Progenitor cell of endocrine pancreas (in vitro differentiated cells): ENCODE measurements at places on chromosomes 4 and X. TPM values are rescaled to one million over a fixed set of nuclear protein-coding genes. Genes with fewer than 3 reads are reported as not detected.

HNRNPD gene
- 400 and 416 TPM in 2 replicates for total RNA-seq

F11 gene
- total RNA-seq: 0.51 and 0.53 TPM in 2 replicates

ANAPC4 gene
- 39.5 and 48.4 TPM in 2 replicates for total RNA-seq

ADH1A gene
- 5.6 TPM in 2 replicates for total RNA-seq

PLAC1 gene
- not detected in 2 replicates for total RNA-seq

HELT gene
- total RNA-seq: not detected in 2 replicates

GRCh38 chr4:169492436-169493163, 119.8 kb downstream of the NEK1 start:
- no peaks in the 10 kb centered on the region for H3K27me3 ChIP-seq
- H3K36me3 ChIP-seq: peaks cover 19% of the 10 kb centered on the region
- H3K4me3 ChIP-seq: no peak overlapping the region
- DNase-seq: no peak

- peaks cover 35% of the 10 kb centered on the region for H3K4me1 ChIP-seq
- H3K27ac ChIP-seq: peak overlapping the region; percentile 88
- no peaks in the 10 kb centered on the region for H3K36me3 ChIP-seq
- H3K4me3 ChIP-seq: peak overlapping the region; percentile 92
- peaks cover 17% of the 10 kb centered on the region for H3K27me3 ChIP-seq
Observed at GRCh38 chrX:149630681-149631233, 835 bp downstream of the TMEM185A start.

DNA sequence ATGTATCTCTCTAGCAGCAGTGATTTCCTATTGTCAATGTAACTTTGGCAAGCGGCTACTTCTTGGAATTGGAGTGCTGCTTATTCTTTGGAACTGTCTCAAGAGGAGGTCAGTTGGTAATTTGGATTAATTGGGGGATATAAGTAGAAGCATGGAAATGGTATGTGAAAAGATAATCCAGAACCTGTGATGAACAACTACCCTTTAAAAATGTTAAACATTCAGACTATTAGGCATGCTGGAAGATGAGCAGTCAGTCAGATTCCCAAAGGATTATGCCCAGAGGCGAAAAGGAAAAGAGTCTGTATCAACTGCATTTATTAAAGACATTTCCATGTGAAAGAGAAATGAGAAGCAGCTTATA, 62.5 kb downstream of the SEC24D start:
- no peaks in the 10 kb centered on the region for H3K36me3 ChIP-seq
- no peak for DNase-seq
- no peaks in the 10 kb centered on the region for H3K27me3 ChIP-seq
- H3K27ac ChIP-seq: no peak overlapping the region

DNA sequence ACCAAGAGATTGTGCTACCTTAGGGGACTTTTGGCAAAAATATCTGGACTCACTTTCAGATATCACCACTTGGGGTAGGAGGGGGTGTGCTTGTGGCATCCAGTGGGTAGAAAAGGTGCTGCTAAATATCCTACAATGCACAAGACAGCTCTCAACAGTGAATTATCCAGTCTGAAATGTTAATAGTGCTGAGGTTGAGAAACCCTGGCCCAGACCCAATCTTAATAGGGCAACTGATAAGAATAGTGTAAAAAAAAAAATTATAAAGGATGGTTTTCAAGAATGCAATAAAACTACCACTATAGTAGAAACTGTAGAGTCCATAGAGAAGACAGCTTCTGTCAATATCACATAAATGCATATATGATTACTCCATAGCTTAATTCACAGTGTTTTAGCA, 185.5 kb downstream of the ZNF330 start:
- H3K4me3 ChIP-seq: no peak overlapping the region
- no peaks in the 10 kb centered on the region for H3K36me3 ChIP-seq
- H3K4me1 ChIP-seq: peaks cover 3% of the 10 kb centered on the region

DNA sequence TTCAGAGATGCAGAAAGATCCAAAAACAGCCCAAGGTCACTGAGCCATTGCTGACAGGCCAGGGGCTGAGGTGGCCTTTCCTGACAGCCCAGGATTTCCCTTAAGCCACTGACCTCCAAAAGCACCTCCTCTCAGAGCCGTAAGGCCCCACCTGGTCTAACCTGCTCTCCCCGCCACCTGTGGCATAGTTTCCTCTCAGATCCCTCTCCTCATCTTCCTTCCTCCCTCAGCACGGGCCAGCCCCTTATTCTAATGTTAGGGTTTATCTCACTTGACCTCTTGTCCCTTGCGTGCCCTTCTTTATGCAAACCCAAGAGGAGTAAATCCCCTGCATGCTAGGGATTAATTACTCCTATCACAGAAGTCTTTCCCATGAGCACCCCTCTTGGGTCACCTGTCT, 113.0 kb downstream of the RBM47 start:
- H3K27ac ChIP-seq: peak overlapping the region; percentile 96
- peaks cover 39% of the 10 kb centered on the region for H3K4me1 ChIP-seq
- no peaks in the 10 kb centered on the region for H3K27me3 ChIP-seq
- DNase-seq: no peak
- no peaks in the 10 kb centered on the region for H3K36me3 ChIP-seq
- H3K4me3 ChIP-seq: no peak overlapping the region

DNA sequence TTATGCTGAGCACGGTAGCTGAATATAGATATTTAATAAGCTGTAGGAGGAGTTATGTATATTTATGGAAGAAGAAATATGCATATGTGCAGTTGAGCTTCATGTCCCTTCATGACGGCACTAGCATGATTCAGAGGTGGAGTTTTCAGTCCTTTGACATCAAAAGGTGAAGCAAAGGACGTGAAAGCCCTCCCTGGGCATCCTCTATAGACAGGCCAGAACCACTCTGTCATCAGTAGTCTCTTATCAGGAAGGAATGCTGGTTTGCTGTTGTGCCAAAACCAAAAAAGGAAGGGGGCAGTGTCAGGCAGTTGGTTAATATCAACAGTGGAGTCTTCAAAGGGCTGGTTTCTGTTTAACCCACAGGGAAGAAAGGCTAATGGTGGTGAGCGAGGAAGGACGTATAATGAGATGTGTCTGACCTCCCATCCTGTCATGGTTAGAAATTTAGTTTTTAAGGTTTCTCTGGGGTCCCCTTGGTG, 23.5 kb upstream of the IL2 start:
- H3K27me3 ChIP-seq: no peaks in the 10 kb centered on the region
- no peak overlapping the region for H3K4me3 ChIP-seq
- no peak overlapping the region for H3K27ac ChIP-seq
- no peaks in the 10 kb centered on the region for H3K36me3 ChIP-seq

GRCh38 chrX:101265869-101266428, 25.2 kb downstream of the TAF7L start:
- no peaks in the 10 kb centered on the region for H3K36me3 ChIP-seq
- no peaks in the 10 kb centered on the region for H3K27me3 ChIP-seq
- H3K27ac ChIP-seq: no peak overlapping the region
- DNase-seq: no peak

GRCh38 chr4:37816006-37816405, 10.5 kb upstream of the PGM2 start:
- H3K27me3 ChIP-seq: no peaks in the 10 kb centered on the region
- H3K36me3 ChIP-seq: peaks cover 4% of the 10 kb centered on the region
- H3K4me3 ChIP-seq: no peak overlapping the region
- DNase-seq: no peak
- H3K4me1 ChIP-seq: peaks cover 3% of the 10 kb centered on the region

- H3K27ac ChIP-seq: no peak overlapping the region
- H3K4me1 ChIP-seq: peaks cover 34% of the 10 kb centered on the region
- H3K36me3 ChIP-seq: no peaks in the 10 kb centered on the region
- peaks cover 4% of the 10 kb centered on the region for H3K27me3 ChIP-seq
- peak; percentile 56 for DNase-seq
- H3K4me3 ChIP-seq: no peak overlapping the region
Observed at GRCh38 chr4:18689308-18690115, 668.0 kb upstream of the LCORL start.

- no peaks in the 10 kb centered on the region for H3K36me3 ChIP-seq
- no peak overlapping the region for H3K27ac ChIP-seq
- no peak for DNase-seq
- peaks cover 12% of the 10 kb centered on the region for H3K4me1 ChIP-seq
- no peak overlapping the region for H3K4me3 ChIP-seq
Observed at GRCh38 chr4:111453216-111453615, 692.0 kb upstream of the FAM241A start.

GRCh38 chrX:9596837-9597236, 132.0 kb downstream of the TBL1X start:
- H3K4me3 ChIP-seq: no peak overlapping the region
- DNase-seq: no peak
- no peak overlapping the region for H3K27ac ChIP-seq
- no peaks in the 10 kb centered on the region for H3K4me1 ChIP-seq

GRCh38 chrX:20350596-20350995, 83.9 kb upstream of the RPS6KA3 start:
- H3K4me3 ChIP-seq: no peak overlapping the region
- H3K36me3 ChIP-seq: no peaks in the 10 kb centered on the region

- peaks cover 3% of the 10 kb centered on the region for H3K36me3 ChIP-seq
- DNase-seq: no peak
- H3K27ac ChIP-seq: peak overlapping the region; percentile 15
- peaks cover 3% of the 10 kb centered on the region for H3K27me3 ChIP-seq
Observed at GRCh38 chr4:110139815-110140214, 58.6 kb downstream of the ELOVL6 start.

- DNase-seq: no peak
- no peaks in the 10 kb centered on the region for H3K4me1 ChIP-seq
- H3K36me3 ChIP-seq: no peaks in the 10 kb centered on the region
- H3K27me3 ChIP-seq: peaks cover 71% of the 10 kb centered on the region
- H3K27ac ChIP-seq: no peak overlapping the region
Observed at GRCh38 chrX:131054906-131055305, 3.2 kb upstream of the ARHGAP36 start.

- peaks cover 8% of the 10 kb centered on the region for H3K4me1 ChIP-seq
- H3K27me3 ChIP-seq: no peaks in the 10 kb centered on the region
- peaks cover 11% of the 10 kb centered on the region for H3K36me3 ChIP-seq
- H3K4me3 ChIP-seq: no peak within 1 kb of the TSS
- no peak within 1 kb of the TSS for H3K27ac ChIP-seq
- DNase-seq: no peak
Observed at GRCh38 chrX:41723826-41724225, at the start of gene GPR82. TSS of gene GPR82 (plus strand) at chrX:41724181. CDS start at chrX:41727027, 2,846 bp downstream.

- H3K27ac ChIP-seq: peak overlapping the region; percentile 93
- no peak for DNase-seq
- peak overlapping the region; percentile 10 for H3K4me3 ChIP-seq
- H3K27me3 ChIP-seq: no peaks in the 10 kb centered on the region
- peaks cover 13% of the 10 kb centered on the region for H3K4me1 ChIP-seq
Observed at GRCh38 chrX:41475591-41476241, 28.6 kb downstream of the NYX start.

DNA sequence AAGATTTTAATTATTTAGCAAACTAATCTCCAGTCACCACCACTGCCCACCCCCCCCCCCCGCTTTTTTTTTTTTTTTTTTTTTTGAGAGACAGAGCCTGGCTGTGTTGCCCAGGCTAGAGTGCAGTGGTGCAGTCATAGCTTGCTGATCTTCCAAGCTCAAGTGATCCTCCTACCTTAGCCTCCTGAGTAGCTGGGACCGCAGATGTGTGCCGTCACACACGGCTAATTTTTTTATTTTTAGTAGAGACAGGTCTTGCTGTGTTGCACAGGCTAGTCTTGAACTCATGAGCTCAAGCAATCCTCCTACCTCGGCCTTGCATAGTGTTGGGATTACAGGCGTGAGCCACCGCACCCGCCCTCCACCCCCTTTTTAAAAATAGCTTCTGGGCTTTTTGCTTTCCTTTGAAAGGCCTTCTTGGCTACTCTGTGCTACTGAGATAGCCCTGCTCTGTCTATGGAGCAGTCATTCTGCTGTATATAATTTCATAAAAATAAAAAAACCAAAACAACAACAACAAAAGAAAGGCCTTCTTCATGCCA, 18.7 kb downstream of the TXLNG start:
- H3K27me3 ChIP-seq: no peaks in the 10 kb centered on the region
- peaks cover 15% of the 10 kb centered on the region for H3K4me1 ChIP-seq
- H3K4me3 ChIP-seq: no peak overlapping the region
- peaks cover 5% of the 10 kb centered on the region for H3K36me3 ChIP-seq

DNA sequence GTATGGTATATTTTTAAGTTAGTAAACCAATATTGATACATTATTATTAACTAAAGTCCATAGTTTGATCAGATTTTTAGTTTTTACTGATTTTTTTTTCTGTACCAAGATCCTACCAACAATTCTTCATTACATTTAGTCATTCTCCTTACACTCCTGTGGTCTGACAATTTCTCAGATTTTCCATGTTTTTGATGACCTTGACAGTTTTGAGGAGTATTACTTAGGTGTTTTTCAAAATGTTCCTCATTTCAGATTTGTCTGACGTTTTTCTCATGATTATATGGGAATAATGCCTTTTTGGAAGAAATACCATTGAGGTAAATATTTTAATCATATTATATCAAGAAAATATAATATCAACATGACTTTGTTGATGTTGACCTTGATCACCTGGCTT, 423.8 kb downstream of the PPP4R3C start:
- no peaks in the 10 kb centered on the region for H3K4me1 ChIP-seq
- no peak overlapping the region for H3K4me3 ChIP-seq
- DNase-seq: no peak
- no peaks in the 10 kb centered on the region for H3K27me3 ChIP-seq
- H3K27ac ChIP-seq: no peak overlapping the region
- H3K36me3 ChIP-seq: no peaks in the 10 kb centered on the region

- H3K36me3 ChIP-seq: peaks cover 7% of the 10 kb centered on the region
- no peaks in the 10 kb centered on the region for H3K27me3 ChIP-seq
- H3K4me3 ChIP-seq: no peak overlapping the region
- no peak overlapping the region for H3K27ac ChIP-seq
- DNase-seq: no peak
- H3K4me1 ChIP-seq: no peaks in the 10 kb centered on the region
Observed at GRCh38 chrX:16796298-16796697, 10.0 kb downstream of the TXLNG start.

DNA sequence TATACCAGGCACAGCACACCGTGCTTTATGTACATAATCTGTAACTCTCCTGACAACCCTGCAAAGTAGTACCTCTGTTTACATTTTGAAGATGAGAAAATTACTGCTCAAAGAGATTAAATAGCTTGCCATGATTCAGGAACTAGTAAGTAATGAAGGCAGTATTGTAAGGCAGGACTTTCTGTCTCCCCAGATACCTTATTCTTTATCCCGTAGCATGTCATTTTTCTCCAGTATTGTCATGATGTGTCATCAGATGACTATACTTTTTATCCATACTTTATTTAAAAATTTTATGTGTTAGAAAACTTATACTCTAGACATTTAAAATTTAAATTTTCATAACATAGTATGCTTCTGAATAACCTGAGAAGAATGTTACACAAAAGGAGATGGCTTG, 188.3 kb upstream of the NUDT6 start:
- no peaks in the 10 kb centered on the region for H3K4me1 ChIP-seq
- no peak overlapping the region for H3K4me3 ChIP-seq
- DNase-seq: no peak

GRCh38 chrX:40266490-40267333, 169.0 kb upstream of the BCOR start:
- H3K4me3 ChIP-seq: peak overlapping the region; percentile 69
- no peak overlapping the region for H3K27ac ChIP-seq
- H3K36me3 ChIP-seq: no peaks in the 10 kb centered on the region
- H3K27me3 ChIP-seq: peaks cover 7% of the 10 kb centered on the region
- peak; percentile 49 for DNase-seq
- peaks cover 3% of the 10 kb centered on the region for H3K4me1 ChIP-seq
